HS-27A (cell line): ENCODE measurements at places on chromosomes 1 and 21.
A peak's percentile ranks its signal among the peaks of the same experiment; 100 is the strongest.

DNA sequence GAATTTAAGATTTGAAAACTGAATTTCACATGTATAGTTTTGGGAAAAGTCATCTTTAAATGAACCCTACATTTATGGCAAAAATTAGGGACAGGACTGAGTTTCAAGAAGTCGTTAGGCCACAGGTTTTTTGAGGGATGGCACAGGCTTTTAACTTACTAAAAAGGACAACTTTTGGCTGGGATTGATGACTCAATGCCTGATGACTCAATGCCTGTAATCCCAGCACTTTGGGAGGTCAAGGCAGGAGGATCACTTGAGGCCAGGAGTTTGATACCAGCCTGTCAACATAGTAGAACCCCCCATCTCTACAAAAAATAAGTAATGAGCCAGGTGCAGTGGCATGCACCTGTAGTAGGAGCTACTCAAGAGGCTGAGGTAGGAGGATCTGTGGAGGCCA, 15.9 kb downstream of the UCK2 start:
- no peak for DNase-seq

- no peak for DNase-seq
Measured at GRCh38 chr1:221141096-221141495, 261.9 kb downstream of the HLX start.

GRCh38 chr1:10388387-10388715, 10.5 kb upstream of the PGD start:
- DNase-seq = no peak

DNA sequence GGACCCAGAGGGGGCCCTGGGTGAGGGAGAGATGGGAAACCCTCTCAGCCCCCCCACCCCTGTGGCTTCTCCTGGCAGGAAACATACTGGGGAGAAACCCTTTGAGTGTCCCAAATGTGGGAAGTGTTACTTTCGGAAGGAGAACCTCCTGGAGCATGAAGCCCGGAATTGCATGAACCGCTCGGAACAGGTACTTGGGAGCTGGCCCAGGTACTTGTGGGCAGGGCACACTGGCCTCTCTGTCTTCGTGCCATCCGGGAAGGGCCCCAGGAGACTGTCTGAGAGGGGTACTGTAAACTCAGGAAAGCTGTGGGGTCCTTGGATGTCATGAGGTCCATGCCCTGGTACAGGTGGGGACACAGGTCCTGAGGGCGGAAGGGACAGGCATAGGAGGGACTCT, 6.0 kb downstream of the ZBTB48 start:
- DNase-seq = no peak

DNA sequence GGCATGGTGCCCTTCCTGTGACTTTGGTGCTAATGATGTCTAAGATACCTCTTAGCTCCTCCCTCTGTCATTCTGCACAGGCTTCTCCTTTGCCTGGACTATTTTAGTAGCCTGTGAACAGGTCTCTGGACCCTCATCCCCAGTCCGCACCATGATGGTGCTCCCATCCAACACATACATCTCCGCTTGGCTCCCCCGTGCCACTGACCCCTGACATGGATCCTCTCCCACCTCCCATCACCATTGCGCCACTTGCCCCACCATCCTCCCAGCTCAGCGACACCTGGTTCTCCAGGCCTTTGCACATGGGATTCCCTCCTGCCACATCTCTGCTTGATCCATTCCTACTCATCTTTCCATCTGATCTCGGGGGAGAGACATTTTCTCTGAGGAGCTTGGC, 33.9 kb downstream of the RUNX3 start:
- DNase-seq = no peak

DNA sequence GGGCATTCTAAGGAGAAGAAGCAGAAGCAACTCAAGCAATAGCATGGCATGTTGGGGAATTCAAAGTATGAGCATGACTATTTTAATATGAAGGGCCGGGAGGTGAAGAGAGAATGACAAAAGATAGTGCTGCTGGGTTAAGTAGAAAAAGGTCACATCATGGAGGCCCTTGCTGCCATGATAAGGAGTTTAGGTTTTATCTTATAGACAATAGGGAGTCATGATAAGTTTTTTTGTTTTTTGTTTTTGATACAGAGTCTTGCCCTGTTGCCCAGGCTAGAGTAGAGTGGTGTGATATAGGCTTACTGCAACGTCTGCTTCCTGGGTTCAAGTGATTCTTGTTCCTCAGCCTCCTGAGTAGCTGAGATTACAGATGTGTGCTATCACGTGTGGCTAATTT, 3.1 kb downstream of the BNIPL start:
- no peak for DNase-seq

GRCh38 chr1:90325168-90325567, 330.3 kb downstream of the ZNF326 start:
- DNase-seq = no peak

- peak; percentile 98 for DNase-seq
Measured at GRCh38 chr1:94727846-94728715, 92.1 kb upstream of the SLC44A3 start.

- no peak for DNase-seq
Measured at GRCh38 chr1:178844436-178844835, 26.4 kb downstream of the ANGPTL1 start.

GRCh38 chr1:164058198-164058597, 500.8 kb upstream of the PBX1 start:
- DNase-seq = no peak

- no peak for DNase-seq
Measured at GRCh38 chr1:196088541-196088940, 519.7 kb downstream of the KCNT2 start.

DNA sequence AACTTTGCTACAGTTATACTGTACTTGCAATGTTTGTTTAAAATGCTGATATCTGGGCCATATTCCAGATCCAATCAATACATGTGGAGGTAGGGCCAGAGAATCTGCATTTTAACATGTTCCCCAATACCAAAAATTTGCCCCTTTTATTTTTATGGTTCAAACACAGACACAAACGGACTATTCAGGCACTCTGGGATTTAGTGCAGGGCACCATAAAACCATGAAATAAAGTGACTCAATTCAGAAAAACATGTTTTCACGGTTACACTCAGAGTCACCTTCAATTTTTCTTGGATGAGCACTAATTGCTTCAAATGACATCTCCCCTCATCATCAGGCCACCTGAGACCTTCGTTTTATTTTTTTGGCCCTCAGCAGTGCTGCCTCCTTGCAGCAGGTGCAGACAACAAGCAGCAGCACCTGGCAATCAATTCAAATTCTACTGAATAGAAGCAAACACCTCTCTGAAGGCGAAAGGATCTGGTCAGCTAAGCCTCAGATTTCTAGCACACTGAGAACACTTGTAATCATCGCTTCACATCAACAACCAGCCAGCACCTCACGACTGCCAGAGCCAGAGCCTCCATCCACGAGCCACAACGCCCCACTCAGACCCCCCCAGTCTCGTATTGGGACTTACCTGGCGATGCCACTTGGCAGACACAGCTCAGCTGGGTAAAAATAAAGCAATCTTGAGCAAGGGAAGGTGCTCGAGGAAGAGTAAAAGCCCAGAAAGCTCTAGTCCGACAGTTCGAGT, 1.1 kb downstream of the ERO1B start:
- DNase-seq = no peak

DNA sequence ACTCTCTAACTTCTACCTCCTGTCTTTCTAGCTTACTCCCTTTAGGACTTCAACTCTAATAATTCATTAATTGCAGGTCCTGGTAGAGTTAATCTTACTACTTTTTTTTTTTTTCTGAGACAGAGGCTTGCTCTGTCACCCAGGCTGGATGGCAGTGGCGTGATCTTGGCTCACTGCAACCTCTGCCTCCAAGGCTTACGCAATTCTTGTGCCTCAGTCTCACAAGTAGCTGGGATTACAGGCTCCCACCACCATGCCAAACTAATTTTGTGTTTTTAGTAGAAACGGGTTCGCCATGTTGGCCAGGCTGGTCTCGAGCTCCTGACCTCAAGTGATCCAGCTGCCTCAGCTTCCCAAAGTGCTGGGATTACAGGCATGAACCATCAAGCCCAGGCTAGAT, 15.7 kb downstream of the BTBD8 start:
- no peak for DNase-seq

DNA sequence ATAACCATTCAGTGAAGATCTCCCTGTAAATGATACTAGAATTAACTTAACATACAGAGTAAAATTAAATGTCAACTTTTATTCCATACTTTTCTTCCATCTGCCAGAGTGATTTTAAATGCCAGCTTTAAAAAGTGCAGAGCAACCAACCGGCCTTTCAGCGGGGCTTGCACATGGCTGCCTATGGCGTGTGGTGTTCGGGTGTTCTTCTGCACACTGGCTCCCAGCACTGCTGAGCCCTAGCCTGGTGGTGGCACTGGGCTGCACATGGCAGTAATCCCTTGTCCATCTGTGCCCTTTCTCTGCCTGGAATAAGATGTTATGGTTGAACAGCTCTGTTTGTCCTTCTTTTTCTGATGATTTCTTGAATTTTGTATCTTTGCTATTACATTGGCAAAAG, 156.3 kb downstream of the SNX7 start:
- DNase-seq = no peak
